Activated CD4-positive, alpha-beta T cell treated with anti-CD3 and anti-CD28 coated beads, Interleukin-2, amount 10 ng/mL, durations not matched to agents 7 days and 5 days (primary cell): ENCODE measurements at places on chromosomes 13 and 19. TPM values are rescaled to one million over a fixed set of nuclear protein-coding genes. Genes with fewer than 3 reads are reported as not detected.

- H3K4me1 ChIP-seq, result peaks cover 10% of the 10 kb centered on the region
- peaks cover 5% of the 10 kb centered on the region for H3K36me3 ChIP-seq
- H3K4me3 ChIP-seq, result no peak overlapping the region
- peaks cover 2% of the 10 kb centered on the region for H3K27me3 ChIP-seq
- H3K27ac ChIP-seq, result no peak overlapping the region
These were observed 14.5 kb downstream of the NKPD1 start for GRCh38 chr19:45146251-45146650.

The EPN1 gene
- total RNA-seq, result 50.8 TPM

- H3K36me3 ChIP-seq, result no peaks in the 10 kb centered on the region
- no peak overlapping the region for H3K4me3 ChIP-seq
- peaks cover 58% of the 10 kb centered on the region for H3K27me3 ChIP-seq
- no peak overlapping the region for H3K27ac ChIP-seq
- H3K4me1 ChIP-seq, result peaks cover 1% of the 10 kb centered on the region
- no peak for DNase-seq
These were observed 5.6 kb upstream of the MEDAG start for GRCh38 chr13:30900436-30900835.

DNA sequence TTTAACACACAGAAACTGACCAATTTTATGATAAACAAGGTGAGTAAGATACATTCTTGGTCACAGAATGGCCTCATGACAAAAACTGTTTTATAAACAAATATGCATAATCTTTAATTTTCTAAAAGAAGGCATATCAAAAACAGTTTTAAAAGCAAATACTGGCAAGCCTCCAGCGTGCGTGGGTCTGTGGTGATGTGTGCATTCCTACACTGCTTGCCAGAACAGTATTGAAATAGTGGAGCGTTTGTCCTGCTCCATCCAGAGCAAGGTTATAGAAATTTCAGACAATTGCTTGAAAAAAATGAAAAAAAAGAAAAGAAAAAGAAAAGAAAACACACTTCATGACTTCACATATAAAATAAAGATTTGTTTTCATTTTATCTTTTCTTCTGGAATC, 140.9 kb downstream of the MZT1 start:
- no peaks in the 10 kb centered on the region for H3K4me1 ChIP-seq
- no peak for DNase-seq
- no peak overlapping the region for H3K4me3 ChIP-seq
- no peak overlapping the region for H3K27ac ChIP-seq
